ENCODE measurements at places on chromosomes 4 and X.

DNA sequence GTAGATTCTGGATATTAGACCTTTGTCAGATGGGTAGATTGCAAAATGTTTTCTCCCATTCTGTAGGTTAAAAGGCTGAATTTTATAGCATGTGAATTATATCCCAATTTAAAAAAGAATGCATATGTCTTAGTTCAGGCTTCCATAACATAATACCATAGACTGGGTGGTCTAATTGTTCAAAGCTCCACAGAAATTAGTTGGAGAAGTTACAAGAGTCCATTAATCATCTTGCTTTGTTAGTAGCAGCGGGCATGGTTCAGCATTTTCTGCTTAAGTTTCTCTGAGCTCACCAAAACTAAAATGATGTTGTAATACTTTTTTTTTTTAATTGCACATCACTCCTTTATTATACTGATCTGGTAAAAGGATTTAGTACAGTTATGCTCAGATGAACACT, 1.8 kb downstream of the PGAM4 start:
- no peak for DNase-seq

DNA sequence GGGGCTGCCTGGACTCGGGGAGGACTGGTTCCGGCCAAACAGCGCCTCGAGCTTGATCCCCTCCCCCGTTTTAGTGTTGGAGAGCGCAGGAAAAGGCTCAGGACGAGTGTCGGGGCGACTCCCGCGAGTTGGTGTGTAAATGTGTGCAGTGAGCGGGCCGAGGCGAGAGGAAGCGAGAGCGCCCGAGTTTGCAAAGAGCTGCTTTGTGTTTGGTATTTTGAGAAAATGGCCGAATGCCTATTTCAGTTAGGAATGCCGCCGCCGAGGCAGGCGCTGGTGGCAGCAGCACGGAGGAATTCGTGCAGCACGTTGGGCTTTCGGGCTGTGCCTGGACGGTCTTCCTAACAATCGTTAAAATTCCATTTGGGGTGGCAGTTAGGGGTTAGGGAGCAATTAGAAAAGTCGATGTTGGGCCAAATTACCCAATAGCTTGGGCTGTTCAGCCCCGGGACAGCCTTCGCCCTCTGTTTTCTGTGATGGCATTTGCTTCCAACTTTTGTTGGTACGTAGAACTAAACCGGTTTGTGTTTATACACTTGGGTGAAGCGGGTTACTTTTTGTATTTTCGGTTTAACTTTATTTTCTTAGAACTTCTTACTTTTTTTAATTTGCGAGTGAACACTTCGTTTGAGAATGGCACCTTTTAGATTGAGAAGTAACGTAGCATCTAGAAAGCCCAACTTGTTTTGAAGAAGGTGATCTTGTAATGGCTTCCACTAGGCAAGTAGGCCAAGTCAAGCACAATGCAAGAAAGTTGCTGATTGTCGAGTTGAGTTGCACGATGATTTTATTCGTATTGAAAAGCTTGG, 1.6 kb downstream of the REST start:
- peak; percentile 25 for DNase-seq

DNA sequence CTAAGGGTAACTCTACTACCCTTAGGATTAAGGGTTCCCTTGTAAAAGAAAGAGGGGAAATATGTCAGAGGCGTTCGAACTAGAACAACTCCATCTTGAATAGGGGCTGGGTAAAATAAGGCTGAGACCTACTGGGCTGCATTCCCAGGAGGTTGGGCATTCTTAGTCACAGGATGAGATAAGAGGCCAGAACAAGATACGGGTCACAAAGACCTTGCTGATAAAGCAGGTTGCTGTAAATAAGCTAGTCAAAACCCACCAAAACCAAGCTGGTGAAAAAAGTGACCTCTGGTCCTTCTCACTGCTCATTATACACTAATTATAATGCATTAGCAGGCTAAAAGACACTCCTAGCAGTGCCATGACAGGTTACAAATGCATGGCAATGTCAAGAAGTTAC, 922.0 kb downstream of the DMD start:
- no peak for DNase-seq

GRCh38 chr4:105453550-105454205, 20.2 kb downstream of the PPA2 start:
- no peak for DNase-seq

DNA sequence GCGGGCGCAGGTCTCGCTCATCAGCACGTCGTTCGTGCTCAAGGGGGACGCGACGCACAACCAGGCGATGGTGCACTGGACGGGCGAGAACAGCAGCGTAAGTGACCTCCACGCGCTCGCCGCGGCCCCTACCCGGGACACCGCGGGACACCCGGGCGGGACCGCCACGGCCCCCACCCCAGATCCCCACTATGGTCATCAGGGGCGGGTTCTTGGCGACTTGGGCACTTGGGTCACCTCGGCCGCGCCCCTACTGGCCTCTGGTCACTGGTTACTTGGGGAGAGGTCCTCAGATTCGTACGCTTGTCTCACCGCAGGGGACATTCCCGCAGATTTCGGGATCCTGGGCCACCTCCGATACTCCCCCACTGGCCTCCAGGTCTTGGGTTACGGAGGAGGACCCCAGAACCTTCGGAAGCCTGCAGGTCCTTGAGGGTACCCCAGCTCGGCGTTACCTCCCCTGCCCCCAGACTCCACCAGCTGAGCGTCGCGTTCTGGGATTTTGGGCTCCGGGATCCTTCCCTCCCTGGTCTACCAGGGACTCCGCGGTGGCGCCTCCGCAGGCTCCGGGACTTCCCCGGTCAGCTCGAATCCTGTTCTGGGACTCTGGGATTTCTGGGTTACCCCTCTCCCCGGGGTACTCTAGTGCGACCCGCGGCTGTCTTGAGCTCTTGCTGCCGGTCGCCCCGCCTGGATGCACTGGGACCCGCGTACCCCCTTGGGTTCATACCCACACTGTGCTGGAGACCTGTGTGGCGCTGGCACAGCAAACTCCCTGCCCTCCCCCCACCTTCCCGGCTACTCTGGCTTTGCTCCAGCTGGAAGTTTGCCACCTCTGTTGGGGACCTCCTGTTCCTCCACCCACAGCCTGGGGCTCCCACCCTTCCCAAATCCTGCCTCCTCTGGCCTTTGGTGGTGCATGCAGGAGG, 956 bp downstream of the SORCS2 start:
- no peak for DNase-seq

DNA sequence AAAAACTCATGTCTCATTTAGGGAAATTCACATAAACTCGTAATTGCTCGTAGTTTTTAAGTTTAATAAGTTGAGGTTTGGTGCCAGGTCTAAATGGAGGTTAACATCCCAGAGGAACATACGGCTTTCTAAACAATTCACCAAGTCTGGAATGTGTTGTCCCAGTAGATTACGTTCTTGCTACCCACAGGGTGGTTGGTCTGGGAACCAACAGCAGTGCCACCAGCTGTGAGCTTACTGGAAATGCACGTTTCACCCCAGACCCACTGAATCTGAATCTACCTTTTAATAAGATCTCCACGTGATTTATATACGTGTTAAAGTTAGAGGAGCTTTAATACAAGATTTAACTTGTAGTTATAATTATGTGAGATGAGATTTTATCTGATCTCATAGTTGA, 134.3 kb downstream of the BMPR1B start:
- no peak for DNase-seq

- DNase-seq = no peak
Observed at GRCh38 chrX:149908727-149909126, 20.6 kb upstream of the HSFX4 start.

- DNase-seq = no peak
Observed at GRCh38 chr4:53235547-53235946, 130.3 kb downstream of the SCFD2 start.

- DNase-seq = no peak
Observed at GRCh38 chrX:10239611-10240064, 82.9 kb downstream of the CLCN4 start.

- no peak for DNase-seq
Observed at GRCh38 chrX:65688403-65688871, 21.0 kb downstream of the MSN start.

GRCh38 chrX:153646620-153647373, at the start of gene DUSP9:
Gene DUSP9, plus strand, starts transcription at chrX:153647203. Its CDS starts 751 bp downstream, at chrX:153647954.
- no peak for DNase-seq

DNA sequence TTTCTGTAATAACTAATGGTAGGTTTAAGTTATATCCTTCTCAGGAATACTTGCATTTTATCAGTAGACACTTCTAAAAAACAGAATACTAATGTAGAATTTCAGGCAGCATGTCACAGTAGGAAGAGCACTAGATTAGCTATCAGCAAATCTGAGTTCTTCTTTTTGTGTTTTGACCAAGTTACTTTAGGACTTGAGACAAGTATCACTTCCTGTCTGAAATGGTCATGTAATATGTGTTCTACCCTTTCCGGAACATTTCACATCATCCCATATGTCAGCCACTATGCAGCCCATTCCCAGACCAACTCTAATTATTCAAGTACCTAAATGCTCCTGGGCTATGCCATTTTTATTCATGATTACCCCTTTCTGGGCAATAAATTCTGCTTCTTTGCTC, 401.8 kb upstream of the RPS6KA3 start:
- no peak for DNase-seq

GRCh38 chr4:107666134-107666533, 53.9 kb downstream of the PAPSS1 start:
- no peak for DNase-seq

DNA sequence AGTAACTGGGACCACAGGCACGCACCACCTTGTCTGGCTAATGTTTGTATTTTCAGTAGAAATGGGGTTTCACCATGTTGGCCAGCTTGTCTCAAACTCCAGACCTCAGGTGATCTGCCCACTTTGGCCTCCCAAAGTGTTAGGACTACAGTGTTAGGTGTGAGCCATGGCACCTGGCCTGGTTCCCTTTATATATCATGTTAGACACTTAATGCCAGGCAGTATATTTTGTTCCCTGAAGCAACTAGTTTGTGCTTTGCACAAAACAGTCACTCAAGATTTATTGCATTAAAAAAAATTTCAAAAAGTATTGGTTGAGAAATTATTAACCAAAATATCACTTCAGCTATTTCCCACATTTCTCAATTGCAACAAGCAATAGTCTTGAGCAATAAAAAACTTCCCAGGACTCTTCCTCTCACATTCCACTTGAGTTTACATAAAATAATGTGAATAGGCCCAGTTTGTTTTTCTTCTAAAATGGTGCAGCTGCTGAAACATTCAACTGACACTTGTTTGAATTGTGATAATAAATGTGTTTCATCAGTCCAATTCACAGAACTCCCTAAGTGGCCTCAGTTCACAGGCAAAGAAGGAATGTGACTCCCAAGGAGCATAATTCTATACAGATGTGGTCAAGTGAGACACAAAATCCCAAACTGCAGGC, 22.7 kb downstream of the CXCL1 start:
- DNase-seq = no peak

GRCh38 chrX:38126179-38126578, 94.5 kb downstream of the SRPX start:
- DNase-seq = no peak

DNA sequence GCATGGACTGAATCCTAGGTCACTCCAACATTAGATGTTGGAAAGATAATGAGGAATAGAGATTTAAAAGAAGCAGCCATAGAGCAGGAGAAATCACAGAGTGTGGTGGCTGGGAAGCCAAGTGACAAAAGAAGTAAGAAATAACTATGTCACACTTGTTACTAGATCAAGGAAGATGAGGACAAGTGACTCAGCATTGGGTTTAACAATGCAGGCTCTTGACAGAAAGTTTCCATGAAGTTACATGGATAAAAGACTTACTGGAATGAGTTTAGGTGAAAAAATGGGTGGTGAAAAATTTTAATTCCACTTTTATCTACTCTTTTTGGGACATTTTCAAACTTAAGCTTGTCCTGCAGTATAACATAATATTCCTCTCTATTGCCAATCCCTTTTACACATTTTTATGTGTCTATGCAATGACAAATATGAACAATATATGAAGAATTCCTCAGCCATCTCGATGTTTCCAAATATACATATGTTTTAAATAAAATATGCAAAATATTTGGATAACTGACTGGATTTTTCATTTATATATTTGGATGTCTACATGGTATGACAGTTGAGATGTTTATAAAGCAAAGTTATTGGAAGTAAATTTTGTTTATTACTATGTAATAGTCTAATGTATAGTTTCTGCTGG, 462.6 kb downstream of the IL15 start:
- no peak for DNase-seq

GRCh38 chr4:152559641-152560040, 23.7 kb upstream of the FBXW7 start:
- no peak for DNase-seq

DNA sequence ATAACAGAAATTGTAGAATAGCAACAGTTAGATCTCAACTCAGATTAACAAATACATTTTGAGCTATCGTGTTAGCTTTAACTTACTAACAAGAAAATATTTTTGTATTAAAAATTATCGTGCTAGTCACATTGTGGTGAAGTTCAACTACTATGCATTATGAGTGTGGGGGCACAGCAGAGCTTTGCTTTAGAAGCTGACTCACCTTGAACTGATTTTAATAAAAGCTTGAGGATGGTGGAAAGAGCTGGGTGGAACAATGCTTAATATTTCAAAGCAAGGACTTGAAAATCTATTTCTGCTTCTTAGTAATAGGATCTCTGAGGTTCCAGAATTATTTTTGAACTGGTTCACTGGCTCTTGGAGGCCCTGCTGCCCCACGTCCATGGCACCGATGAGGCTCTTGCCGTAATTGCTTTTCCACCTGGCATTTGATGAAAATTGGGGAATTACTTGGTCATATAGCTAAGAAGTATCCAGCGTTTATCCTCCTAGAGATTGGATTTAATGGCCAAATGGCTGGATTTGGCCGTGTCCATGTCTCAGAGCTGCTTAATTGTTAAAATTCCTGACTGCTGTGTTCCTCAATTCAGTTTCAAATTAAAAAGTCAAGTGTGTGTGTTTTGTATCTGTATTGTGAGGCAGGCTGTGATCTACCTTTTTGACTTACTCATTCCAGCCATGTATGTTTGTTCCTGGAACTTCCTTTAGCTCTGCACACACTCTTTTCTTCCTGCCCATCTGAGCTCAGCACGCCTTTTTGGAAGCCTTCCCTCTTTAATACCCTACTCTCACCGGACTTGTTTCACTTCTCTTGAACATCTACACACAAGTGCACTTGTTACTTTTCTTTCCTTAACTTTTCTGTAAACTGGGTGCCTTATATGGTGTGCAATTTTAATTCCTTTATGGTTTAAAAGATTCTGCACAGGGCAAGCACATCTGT, 66.6 kb upstream of the LIMCH1 start:
- no peak for DNase-seq

DNA sequence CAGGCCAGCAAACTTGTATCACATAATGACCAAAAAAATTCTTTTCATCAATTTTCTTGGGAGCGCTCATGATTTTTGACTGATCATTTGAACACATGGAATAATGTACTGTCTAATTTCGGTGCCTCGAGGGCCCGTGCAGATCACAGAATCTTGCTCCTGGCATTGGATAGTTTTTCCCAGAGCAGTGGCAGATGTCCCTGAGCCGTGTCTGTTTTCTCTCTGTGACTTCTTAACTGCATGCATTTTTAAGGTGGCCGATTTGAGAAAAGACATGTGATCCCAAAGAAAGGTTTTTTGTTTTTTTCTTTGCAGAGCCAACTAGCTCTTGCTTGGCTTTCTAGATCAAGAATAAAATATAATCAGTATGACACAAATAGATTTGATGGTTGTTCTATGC, 19.7 kb downstream of the GPRIN3 start:
- no peak for DNase-seq

GRCh38 chr4:42953321-42953720, 60.8 kb downstream of the GRXCR1 start:
- DNase-seq = no peak

Data from T-helper 22 cell (primary cell).